ENCODE measurements at places on chromosomes 7 and 10.

GRCh38 chr7:11416641-11417458 is 415.1 kb downstream of the THSD7A start:
- DNase-seq, result no peak

- DNase-seq, result peak; percentile 84
These were observed 15.5 kb downstream of the TUBGCP2 start for GRCh38 chr10:133292919-133293809.

GRCh38 chr10:77983384-77984341 is 45.7 kb downstream of the POLR3A start:
- peak; percentile 20 for DNase-seq

DNA sequence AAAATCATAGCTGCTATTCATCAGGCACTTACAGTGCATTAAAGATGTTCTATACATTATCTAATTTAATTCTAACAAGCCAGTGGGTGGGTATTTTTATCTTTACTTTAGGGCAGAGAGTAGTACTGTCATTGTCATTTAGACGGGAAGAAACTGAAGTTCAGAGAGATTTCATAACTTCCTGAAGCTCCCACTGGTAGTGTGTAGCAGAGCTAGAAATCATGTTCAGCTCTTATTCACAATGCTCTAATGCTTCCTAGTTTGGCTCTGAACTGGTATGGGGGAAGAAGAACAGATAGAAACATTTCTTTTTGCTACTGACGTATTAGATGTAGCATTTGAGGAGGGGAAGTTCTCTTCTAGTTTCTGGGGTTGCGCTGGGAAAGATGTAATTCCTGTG is 116.7 kb downstream of the CYP26A1 start:
- no peak for DNase-seq

DNA sequence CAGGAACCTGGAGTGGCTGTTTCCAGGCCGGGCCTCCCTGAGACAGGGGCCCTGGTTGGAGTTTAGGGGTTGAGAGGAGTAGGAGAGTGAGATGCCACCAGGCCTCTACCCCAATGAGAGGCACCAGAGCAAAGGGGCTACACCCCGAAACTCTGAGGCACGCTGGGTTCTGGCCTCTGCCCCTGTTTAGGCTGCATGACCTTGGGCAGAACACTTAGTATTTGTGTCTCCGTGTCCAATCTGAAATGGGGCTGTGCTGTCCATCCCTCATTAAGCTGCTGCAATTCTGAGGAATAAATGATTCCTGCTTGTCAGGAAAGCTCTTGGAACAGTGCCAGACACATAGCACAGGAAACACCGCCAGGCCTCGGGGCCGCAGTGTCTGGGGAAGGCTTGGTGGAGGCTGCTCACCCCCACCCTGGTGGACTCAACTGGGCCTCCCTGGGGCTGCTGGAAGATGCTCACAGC is 40.5 kb upstream of the SAMD8 start:
- no peak for DNase-seq

GRCh38 chr10:102401342-102401654 is 5.8 kb downstream of the NFKB2 start:
- no peak for DNase-seq

GRCh38 chr7:112293416-112293815 is 86.9 kb downstream of the ZNF277 start:
- no peak for DNase-seq

- no peak for DNase-seq
These were observed 451.2 kb downstream of the SEMA3D start for GRCh38 chr7:84735677-84736076.

DNA sequence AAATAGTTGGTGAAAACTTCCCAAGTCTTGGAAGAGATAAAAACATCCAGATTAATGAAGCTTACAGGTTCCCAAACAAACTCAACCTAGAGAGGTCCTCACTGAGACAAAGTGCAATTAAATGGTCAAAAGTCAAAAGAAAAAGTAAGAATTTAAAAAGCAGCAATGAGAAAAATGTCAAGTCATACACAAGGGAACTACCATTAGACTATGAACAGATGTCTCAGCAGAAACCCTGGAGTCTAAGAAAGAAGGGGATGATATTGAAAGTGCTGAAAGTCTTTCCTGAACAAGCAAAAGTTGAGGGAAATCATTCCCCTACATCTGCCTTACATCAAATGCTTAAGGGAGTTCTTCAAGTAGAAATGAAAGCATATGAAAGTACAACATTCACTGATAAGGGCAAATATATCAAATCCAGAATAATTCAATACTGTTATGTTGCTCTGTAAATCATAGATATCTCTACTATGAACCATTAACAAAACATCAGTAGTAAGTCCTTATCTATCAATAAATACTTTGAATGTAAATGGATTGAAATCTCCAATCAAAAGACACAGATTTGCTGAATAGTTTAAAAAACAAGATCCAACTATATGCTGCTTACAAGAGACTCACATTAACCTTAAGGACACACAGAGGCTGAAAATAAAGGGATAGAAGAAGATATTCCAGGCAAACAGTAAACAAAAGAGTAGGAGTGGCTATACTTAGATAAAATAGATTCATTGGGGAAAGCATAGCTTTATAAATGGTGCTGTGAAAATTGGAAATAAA is 449.5 kb downstream of the PHTF2 start:
- DNase-seq, result no peak

GRCh38 chr7:25117226-25118047 is 7.6 kb downstream of the CYCS start:
- DNase-seq, result no peak

GRCh38 chr7:35874886-35875285 is 74.0 kb downstream of the SEPTIN7 start:
- no peak for DNase-seq

GRCh38 chr10:94108200-94108599 is 114.5 kb downstream of the PLCE1 start:
- peak; percentile 35 for DNase-seq

DNA sequence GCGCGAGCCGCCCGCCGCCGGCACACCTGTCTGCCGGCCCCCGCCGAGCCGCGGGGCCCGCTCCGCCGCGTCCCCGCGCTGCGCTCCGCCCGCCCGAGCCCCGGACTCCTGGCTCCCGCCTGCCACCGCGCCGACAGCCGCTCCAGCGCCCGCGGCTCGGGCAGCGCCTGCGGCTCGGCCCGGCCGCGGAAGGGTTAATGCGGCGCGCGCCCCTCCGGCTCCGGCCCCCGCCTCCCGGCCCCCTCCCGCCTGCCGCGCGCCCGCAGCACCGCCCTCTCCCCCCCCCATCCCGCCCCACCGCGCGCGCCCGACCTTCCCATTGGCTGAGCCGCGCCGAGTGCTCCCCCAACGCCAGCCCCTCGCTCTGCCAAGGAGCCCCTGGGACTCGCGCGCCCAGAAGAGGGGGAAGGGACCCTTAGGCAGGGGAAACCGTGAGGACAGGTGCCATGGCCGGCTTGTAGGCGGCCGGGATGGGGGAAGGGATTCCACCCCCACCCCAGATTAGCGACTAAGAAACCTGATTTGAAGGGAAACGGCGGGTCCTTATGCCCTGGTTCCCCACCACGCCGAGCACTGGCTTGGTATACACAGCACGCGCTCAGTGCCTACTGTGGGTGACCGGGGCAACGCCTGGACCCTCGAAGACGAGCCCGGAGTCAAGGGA is at the start of gene KCNH2:
Gene KCNH2, minus strand, starts transcription at position 196 of the 664 bp plus-strand sequence. CDS start 408 bp downstream, outside the sequence.
- DNase-seq, result peak; percentile 75

DNA sequence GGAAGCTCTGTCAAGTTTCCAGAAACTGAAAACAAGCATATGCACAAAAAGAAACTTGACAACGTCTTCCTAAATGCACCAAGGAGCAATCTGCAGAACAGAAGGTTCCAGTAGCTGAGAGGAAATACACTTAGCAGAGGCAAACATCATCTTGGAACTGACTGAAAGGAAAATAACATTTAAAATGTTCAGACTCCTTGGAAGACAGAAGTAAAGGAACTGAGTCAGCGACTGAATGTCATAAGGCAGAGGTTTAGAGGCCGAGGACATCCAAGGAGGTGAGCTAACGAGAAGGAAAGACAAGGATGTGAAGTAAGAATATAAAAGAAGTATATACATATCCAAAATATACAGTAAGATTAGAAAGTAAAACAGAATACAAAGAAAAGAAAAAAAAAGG is 24.1 kb downstream of the SEMA3D start:
- no peak for DNase-seq

DNA sequence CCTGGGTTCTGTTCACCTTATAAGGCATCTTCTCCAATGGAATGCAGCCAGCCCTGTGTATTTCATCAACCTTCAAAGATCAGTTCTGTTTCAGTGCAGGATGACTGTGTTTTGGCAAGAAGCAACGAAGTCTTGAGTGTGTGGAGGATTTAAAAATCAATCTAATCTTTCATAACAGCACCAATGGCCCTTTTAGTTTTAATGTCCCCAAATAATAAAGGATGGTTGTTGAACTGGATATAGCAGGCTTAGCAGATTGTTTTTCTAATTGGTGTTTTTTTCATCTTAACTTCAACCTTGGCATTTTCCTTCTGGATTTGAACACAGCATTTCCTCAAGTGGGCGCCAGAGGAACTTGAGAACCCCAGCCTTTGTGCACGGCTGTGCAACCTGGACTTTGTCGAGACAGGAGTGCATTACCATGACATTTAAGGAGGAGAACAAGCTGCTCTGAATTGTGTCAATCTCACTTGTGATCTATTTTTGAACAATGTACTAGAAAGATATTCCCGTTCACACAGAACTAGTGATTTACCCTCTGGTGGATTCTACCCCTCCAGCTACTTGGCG is 313.3 kb upstream of the AKR1E2 start:
- DNase-seq, result peak; percentile 46

DNA sequence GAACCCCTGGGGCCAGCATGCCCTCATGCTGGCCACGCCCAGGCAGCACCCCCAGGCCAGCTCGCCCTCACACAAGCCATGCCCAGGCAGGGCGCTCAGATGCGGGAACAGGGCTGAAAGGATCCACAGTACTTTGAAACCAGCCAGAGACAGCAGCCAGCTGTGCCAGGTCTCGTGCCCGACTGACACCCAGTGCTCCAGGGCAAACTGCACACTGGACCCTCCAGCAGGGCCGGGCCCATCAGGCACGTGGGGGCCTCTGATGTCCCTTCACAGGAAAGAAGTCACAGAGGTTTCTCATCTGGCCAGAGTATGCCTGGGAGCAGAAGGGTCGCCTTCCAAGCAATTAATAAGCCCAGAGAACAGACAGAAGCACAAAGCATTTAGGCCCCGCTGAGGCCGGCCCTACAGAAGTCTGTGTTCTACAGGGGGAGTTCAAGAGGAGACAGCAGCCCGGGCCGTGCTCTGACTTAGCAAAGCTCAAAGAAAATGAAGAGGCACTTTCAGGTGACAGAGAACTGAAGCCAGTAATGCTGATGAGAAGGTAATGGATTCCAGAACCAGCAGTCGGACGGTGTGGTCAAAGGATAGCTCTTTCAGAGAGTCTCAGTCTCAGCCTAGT is 21.4 kb downstream of the MAD1L1 start:
- DNase-seq, result no peak

DNA sequence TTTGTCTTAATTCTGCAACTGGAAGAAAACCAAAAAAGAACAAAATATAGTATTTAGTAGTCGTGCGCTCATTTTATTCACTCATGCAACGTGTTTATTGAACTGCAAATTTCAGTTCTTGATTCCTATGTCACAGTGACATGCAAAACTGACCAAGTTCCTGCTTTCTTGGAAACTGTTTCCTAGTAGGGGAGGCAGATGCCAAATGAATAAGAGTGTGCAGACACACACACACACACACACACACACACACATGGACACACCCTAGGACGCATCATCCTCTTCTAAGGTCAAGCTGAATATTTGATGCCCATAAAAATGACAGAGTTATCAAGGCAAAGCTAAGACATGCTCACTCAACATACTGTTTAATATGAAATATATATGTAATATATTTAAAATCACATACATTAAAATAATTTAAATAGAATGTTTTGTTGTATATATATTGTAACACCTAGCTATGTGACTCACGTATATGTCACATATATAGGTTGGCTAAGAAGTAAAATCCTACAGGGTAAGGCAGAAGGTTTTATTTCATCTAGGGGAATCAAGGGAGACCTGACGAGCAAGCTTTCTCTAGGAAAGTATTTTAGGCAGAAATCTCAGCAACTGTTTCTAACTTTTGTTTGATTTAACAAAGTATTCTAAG is 79.6 kb downstream of the SVIL start:
- no peak for DNase-seq

- DNase-seq, result peak; percentile 70
These were observed 6.8 kb upstream of the NOM1 start for GRCh38 chr7:156942708-156943090.

DNA sequence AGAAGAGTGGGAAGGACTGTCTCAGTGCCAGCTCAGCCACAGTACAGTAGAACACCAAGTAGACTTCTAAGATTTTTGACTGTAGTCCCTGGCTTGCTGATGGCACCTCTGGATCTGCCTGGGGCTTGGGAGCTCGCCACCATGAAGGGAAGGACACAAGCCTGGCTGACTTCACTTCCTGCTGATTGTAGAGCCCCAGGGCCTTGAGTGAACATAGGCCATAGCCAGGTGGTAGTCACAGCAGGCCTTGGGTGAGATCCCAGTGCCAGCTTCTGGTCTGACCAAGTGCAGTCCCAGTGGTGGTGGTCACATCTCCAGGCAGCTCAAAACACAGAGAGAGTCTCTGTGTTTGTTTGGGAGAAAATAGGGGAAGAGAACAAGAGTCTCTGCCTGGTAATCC is 57.6 kb upstream of the HBP1 start:
- no peak for DNase-seq

DNA sequence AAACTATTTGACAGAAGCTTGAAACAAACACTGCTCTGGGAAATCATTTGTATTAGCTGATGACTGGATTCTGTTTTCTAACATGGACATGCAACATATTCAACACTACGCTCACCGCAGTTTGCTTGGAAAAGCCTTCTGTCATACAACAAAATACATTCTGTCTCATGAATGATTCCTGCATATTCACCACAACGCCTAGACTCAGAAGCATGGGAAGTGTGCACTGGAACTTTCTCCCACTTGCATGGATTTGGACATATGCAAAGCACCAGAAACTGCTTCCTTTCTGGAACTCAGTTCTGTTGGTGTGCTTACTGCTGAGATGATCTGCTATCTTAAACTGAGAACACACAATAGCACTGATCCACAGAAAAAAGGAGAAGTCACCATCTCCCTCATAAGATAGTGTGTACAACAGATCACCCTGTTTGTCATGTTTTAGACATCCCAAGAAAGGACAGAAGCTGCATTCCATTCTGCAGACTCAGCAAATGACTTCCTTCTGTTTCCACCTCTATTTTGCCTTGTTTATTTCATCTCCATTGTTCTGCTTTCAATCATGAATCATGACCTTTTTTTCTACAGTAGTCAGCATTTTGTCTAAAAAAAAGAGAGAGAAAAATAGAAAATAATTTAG is 115.8 kb downstream of the HTR7 start:
- peak; percentile 20 for DNase-seq

GRCh38 chr10:114694062-114694461 is 36.0 kb upstream of the ABLIM1 start:
- no peak for DNase-seq

GRCh38 chr10:12852687-12853086 is 148.8 kb downstream of the CCDC3 start:
- no peak for DNase-seq

DNA sequence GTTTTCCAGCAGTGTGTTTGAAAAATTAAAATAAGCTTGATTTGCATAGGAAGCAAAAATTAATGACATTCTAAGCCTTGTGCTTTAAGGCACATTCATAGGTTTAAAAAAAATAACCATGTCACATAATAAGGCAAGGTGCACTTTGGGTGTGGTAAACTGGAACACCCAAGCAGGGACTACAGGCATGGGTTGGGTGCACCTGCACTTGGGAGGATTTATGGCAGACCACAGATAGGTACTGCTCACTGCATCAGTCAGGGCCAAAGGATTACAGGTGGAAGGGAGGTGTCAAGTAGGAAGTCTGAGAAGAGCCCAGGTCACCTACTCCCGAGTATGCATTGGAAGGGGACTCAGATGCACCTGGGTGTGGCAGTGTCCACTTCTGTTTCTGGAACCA is 753.7 kb downstream of the SUGCT start:
- no peak for DNase-seq

- DNase-seq, result no peak
These were observed 55.9 kb downstream of the SHH start for GRCh38 chr7:155756322-155756721.

All from RKO (cell line).